ENCODE measurements at places on chromosomes 3 and 15. TPM values are rescaled to one million over a fixed set of nuclear protein-coding genes. Genes with fewer than 3 reads are reported as not detected.

GRCh38 chr15:72345806-72346205 is 25.8 kb upstream of the CELF6 start:
- DNase-seq = no peak

GRCh38 chr3:59065240-59065639 is 15.4 kb upstream of the CFAP20DC start:
- DNase-seq = no peak

- no peak for DNase-seq
These were observed 61.4 kb downstream of the FRMD4B start for GRCh38 chr3:69324362-69325025.

DNA sequence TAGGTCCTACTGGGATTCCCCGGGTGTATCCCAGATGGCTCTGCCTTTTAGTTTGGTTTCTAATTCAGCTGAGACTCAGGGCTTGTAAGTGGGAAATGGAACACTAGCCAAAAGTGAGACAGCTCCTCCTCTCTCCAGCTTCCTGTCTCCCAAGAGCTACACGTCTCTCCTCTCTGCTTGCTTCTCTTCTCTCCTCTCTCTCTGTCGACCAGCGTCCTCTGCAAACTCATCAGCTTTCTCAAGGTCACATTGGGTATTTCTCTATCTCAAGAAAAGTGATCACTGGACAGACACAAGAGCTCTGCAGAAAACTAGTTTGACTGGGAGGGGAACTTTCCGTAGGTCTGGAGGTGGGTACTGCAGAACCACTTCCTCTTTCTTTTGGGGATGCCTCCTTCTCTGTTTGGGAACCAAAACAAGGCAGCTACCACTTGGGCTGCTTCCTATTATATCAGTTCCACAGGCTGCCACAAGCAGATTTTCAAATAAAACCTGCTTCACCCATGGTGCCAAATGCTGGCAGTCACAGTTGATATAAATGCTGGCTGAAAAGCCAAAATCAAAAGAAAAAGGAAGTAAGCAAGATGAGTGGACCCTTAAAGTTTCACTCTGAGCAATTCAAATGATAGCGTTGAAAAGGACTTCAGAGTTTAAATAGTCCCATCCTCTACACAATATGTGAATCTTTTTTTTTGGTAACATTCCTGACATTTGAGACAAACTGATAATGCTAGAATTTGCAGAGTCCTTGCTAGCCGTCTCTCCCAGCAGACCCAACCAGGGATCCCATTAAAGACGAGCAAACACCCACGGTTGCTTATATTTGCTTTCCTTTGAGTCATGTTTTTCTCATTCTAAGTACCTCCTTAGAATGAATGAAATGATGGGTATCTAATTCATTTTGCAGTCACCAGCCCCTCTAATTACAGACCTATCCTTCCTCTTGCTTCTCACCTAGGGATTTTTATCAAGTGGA is 7.2 kb upstream of the DYNC1LI1 start:
- DNase-seq = no peak

DNA sequence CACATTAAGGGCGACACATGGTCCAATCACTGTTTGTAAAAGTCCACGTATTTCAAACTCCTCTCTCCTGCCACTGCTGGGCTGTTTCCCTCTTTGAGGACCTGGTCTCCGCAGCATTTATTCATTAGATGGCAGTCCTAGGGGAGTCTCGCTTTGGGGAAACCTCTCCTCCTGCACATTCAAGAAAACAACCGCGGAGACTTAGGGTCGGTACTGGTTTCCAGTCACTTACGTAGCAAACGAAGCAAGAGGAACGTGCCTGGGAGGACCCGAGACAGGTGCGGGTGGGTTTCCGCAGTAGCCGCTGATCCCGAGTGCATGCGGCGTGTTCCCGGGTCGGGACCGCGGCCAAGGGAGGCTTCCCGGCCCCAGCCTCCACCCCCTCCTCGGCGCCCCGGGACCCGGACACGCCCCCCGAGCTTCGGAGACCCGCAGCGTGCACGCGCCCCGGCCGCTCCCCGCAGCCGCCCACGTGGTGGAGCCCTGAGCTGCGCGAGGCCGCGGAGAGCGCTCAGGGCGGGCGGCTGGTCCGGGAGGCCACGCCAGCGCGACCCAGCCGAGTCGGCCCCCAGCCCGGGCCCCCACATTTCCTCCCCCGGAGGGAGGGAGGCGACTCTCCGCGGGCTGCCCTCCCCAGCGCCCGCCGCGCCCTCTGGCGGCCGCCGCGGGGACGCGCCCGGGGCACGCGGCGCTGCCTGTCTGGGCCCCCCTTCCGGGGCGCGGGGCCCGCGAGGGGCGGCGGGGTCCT is 1.1 kb upstream of the IGF1R start:
- no peak for DNase-seq

DNA sequence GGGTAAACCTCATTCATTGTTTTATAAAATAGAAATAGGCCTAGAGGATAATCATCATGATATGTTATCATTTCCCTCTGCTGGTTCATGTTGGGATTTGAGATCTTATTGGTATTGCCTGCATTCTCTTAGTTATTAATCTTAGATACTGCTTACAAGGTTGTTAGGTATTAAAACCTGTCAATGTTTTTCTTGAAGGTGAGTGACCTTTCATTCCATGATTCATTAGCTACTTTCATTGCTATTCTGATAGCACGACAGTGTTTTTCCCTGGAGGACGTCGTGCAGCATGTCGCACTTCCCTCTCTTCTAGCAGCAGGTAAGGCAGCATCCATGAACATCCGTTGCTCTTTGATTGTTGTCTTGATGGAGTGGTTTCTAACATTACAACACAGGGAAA is 17.1 kb downstream of the P2RY12 start:
- DNase-seq = no peak

NEO1 gene
- total RNA-seq = 51.4 TPM
